ENCODE measurements at places on chromosomes 4 and X. TPM values are rescaled to one million over a fixed set of nuclear protein-coding genes. Genes with fewer than 3 reads are reported as not detected.

The IBSP gene
- total RNA-seq = not detected

The WAS gene
- 1.7 TPM for total RNA-seq

The PSMD10 gene
- total RNA-seq = 43.7 TPM

The NXF2 gene
- total RNA-seq = not detected

GRCh38 chr4:37434469-37434868 lies 189.9 kb downstream of the NWD2 start:
- no peak for DNase-seq

- no peak for DNase-seq
Observed at GRCh38 chr4:53782458-53782845, 191.2 kb upstream of the LNX1 start.
